ENCODE measurements at places on chromosomes 16 and 17.

DNA sequence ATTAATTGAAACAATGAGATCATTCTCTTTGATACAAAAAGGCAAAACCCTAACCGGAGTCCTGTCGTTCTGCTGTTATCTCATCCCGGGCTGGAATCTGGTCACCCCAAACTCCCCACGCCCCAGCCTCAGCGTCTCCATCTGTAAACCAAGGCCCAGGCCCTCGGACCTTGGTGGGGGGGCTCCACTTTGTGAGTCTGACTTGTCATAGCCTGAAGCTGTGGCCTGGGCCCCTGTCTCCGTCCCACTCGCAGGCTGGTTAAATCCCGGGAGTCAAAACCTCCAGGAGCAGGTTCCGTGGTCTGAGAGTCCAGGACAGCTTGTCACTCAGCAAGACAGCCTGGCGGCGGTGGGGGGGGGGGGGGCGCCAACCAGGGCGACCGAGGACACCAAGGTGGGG, 50.0 kb downstream of the SLC7A5 start:
- DNase-seq: no peak

DNA sequence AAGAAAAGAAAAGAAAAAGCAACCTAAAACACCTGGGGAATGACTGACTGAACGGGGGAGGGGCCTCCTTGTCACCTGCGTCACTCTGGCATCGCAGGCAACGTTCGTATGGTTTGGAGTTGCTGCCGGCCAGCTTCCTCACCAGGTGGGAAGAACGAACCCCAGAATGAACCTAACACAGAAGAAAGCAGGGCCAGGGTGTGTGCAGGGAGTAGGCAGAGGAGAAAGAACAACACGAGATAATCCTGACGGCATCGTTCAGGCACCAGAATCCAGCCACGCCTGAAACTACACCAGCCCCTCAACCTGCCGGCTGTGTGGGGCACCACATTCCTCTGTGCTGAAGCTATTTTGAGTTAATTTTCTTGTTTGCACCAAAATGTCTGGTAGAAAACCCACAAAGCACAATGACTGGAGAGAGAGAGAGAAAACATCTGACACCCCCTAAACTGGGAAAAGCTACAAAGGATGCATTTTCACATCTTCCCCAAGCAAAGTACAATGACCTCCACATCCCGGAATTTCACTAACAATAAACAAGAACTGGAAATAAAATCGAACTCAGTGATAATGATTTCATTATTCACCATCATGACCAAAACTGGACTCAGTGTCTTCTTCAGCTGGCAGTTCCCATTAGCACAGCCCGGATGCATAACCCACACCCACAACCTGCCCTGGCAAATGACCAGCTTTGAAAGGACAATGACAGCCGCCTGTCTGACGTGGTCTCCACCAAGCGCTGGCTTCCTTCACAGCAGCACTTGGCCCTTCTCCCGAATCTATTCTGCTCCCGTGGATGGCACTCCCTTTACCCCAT, 23.6 kb downstream of the RAB40B start:
- peak; percentile 52 for DNase-seq

DNA sequence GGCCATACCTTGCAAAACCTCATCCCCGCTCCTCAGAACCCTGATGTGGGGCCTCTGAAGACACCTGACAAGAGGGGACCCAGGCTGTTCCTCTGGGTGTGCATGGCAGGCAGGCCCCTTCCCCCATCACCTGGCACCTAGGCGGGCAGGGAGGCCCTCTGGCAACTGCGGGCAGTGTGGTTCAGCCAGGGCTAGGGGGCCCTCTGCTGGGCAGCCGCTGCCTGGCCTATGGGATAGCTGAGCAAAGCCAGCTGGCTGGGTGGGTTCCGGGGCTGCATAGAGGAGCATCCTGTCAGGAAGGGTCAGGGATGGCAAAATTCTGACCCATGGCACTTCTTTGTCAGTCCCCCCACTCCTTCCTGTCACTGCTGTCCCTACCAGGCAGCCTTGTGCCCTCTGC, 228.7 kb upstream of the ASIC2 start:
- no peak for DNase-seq

DNA sequence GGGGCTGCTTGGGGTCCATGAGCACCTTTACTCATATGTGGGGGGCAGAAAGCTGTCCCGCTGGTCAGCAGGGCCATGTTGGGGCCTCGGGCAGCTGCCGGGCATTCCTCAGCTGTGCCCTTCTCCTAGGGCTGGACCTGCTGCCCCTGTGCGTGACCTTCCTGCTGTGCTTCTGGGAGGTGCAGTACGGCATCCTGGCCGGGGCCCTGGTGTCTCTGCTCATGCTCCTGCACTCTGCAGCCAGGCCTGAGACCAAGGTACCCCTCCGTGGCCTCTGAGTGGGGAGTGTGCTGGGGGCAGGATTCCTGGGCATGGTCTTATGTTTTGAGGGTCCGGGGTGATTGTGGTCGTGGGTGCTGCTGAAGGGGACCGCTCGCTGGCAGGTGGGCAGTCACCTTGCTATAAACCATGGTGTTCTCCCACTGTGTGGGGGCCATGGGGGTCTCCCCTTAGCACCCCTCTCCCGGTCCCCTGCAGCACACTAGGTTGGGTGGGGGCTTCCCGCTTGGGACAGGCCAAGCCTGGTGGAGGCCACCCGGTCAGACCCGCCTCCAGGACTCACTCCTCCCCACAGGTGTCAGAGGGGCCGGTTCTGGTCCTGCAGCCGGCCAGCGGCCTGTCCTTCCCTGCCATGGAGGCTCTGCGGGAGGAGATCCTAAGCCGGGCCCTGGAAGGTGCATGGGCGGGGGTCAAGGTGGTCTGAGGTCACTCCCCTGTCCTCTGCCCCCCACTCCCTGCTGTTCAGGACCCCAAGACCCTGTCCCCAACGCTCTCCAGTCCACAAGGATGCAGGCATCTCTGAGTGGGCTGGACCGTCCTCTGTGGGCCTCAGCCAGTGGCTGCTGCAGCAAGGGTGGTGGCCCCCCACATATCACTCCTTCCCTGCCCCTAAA, 12.4 kb upstream of the RNF213 start:
- DNase-seq: no peak

- no peak for DNase-seq
Measured at GRCh38 chr17:12514596-12514995, 151.1 kb upstream of the MYOCD start.

- no peak for DNase-seq
Measured at GRCh38 chr16:89248196-89248982, 30.9 kb downstream of the ZNF778 start.

- no peak for DNase-seq
Measured at GRCh38 chr17:32870969-32871368, 6.0 kb downstream of the MYO1D start.

DNA sequence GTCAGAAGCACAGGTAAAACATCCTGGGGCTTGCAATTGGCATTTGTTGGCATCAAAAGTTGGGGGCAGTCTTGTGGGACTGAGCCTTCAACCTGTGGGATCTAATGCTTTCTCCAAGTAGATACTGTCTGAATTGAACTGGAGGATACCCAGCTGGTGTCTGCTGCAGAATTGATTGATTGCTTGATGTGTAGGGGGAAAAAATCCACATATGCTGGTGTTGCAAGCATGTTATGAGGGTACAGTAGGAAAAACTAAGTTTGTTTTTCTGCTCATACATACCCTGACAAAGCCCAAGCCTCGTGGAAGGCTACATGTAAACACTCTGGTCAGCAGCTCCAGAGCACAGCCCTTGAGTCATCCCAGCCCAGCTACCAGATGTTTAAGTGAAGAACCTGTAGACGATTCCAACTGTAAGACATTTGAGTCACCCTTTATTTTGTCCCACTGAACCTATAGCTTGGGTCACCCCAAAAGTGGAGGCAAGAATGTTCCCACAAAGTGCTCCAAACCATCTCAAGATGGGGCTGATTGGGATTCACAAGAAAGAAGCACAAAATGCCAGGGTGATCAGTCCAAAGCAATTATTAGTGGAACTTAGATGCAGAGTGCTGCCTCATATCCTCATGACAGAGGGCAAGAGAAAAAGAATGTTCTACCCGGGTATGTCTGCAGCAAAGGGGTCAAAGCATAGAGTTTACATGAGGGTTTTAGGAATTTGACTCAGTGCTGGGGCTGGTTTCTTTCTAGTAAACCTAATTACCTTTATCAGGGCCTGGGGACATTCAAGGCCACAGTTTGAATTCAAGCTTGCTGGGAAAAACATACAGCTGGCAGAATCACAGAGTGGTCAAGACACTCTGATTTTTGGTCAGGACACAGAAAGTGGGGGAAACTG, 9.6 kb upstream of the APPBP2 start:
- no peak for DNase-seq

DNA sequence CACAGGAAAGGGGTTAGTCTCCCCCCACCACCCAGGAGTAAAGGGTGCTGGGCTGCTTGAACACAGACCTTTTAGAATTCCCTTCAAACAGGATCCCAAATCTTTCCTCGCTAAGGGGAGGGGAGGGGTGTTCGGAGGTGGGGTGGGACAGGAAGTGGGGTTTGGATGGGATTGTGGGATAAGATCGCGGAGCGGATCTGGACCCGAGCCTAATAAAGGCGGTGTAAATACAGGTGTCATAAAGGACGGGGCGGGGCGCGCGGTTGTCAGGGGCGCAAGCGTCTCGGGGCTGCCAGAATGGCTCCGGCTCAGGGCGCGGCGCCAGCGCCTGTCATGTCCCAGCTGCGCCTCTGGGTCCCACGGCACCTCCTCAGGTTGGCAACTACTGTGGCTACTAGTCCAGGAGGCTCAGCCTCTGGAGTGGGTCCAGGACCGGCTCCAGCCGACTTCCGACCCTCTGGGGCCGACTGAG, 59.8 kb upstream of the FBXO47 start:
- DNase-seq: no peak

GRCh38 chr17:70613681-70614080, 444.3 kb downstream of the KCNJ2 start:
- DNase-seq: no peak

DNA sequence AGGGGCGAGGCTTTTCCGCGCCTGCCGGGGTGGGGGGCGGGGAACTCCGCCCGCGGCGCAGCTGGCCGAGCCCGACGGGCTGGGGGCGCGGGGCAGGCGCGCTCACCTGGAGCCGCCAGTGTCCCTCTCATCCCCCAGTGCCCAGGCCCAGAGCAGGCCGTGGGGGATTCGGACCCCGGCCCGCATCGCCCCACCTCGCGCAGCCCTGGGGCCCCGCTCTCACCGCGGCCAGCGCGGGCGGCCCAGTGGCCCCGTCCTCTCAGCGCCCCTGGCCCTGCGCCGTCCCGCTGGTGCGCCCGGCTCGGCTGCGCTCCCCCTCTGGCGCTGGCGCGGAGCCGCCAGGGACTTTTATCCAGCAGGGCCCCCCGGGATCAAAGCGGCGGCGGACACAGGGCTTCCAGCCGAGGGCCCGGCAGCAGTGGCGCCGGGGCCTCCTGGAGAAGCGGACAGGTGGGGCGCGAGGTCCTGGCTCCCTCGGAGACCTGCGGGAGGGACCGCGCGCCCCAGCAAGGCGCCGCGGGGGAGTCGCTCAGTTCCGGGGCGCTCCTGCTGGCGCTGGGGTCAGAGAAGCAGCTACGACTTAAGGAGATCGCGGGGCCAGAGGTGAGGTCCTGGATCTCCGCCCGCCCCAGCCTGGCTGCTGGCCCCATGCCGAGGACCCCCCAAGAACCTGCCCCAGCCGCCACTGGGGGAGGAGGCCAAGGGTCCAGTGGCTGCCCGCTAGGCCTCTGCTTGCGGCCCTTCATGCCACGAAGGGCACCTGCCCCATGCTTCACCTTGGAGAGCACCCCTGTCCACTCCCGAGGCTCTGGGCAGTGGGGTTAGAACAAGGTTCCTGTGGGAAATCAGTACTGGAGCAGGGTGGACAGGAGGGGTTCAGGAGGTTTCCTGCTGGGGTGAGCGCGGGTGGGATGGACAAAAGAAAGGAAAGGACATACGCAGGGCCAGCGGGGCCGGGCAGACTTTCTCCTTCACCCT, 823 bp upstream of the NOTUM start:
- no peak for DNase-seq

DNA sequence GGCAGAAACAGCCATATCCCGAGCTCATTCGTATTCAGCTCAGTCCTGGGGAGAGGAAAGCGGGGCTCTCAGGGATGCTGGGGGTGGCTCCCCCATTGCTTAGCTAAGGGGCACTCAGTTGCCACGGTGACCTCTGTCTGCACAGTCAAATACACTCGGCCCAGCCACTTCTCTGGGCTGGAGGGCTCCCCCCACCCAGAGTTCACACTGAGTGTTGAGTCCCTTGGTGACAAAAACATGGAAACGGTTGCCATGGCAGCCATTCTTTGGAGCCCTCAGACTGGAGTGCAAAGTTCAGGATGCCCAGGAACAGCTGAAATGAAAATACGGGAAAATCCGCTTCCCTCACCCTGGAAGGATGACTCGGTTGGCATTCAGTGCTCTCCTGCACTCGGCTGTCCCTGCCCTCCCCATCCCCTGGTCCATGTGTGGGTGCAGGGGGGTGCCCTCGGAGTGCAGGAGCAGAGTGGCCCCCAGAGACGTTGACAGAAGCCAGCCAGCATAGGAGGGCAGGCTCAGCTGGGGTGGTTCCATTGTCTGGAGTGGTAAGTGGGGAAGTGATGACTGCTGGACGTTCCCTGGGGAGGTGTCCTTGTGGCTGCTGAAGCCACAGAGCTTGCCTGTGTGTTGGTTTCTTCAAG, 216.5 kb downstream of the NTN1 start:
- DNase-seq: no peak

GRCh38 chr16:2690852-2691251, 8.5 kb downstream of the KCTD5 start:
- no peak for DNase-seq

GRCh38 chr17:71224824-71225575, 895.8 kb upstream of the SOX9 start:
- DNase-seq: no peak

DNA sequence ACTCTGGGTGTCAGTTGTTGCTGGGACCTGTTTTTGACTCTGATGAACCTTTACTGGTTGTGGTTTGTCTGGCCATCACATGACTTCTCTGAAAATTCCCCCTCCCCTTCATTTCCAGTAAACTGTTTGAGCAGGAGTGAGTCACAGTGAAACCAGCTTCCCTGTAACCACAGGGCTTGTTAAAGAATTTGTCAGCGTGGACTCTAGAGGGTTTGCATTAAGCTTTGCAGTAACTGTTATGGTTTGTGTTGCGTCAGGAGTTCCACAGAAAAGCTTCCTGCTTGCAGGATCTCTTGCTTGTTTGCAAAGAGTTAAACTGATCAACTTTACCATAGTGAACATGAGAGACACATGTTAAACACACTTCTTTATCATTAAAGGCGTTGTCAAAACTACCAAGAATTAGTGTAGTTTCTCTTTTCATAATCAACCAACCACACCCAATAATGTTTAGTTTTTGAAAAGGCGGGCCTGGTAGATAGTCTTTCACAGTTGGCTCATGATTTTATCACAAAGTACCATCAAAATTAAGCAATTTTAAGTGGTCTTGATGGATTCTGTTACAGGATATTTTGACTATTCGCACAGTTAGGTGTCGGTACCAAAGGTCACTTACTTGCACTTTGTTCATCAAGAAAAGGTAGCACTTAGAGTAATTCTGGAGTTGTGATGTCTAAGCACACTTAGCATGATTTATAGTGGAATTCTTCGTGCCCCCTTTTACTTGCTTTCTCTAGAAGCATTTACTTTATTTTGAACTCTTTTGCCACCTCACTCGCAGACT, 79.3 kb downstream of the VMP1 start:
- peak; percentile 97 for DNase-seq
